ENCODE measurements at places on chromosomes 13 and 19.
A peak's percentile ranks its signal among the peaks of the same experiment; 100 is the strongest.

DNA sequence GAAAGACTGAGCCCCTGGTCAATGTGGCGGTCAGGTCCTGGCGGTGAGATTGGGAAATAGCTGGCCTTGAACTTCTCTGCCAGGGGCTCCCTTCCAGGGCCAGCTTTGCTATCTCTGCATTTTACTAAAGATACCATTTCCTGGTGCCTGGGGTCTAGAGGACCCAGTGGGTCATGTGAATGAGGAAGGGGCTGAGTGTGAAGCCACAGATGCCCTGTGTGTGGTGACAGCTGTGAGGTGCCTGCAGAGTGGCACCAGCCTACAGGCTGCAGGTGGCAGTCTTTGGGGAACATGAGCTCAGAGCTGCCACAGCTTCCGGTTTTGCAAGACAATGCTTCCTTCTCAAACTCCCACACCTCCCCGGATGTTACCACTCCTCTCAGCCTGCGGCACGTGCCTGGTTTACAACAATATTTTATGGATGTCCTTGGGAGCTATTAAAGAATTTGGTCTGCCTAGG, 5.2 kb upstream of the MLNR start:
- DNase-seq: no peak

GRCh38 chr13:71643448-71643860, 223.6 kb downstream of the DACH1 start:
- DNase-seq: no peak

DNA sequence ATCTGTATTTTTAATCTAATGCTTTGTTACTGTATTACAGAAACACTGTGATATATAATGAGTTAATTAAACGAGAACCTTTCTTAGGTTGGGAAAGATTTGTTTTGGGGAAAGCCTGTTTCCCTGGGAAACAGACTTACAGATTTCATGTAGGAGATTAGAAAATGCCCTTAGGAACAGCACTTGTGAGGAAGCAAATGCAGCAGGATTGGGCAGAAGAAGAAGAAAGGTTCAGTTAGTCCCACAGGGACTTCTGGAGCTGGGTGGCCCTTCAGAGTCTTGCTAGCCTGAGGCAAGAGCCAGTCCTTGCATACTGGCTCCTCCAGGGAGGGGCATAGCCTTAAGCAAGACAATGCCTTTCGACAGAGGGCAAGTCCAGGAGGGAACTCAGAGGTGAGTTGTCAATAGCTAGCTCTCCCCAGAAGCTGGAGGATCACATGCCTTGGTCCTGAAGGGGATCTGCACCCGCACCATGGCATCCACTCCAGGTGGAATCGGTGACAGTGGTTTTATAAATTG, 36.8 kb downstream of the N4BP2L1 start:
- no peak for DNase-seq

GRCh38 chr13:75986818-75987217, 350.7 kb downstream of the LMO7 start:
- DNase-seq: no peak

DNA sequence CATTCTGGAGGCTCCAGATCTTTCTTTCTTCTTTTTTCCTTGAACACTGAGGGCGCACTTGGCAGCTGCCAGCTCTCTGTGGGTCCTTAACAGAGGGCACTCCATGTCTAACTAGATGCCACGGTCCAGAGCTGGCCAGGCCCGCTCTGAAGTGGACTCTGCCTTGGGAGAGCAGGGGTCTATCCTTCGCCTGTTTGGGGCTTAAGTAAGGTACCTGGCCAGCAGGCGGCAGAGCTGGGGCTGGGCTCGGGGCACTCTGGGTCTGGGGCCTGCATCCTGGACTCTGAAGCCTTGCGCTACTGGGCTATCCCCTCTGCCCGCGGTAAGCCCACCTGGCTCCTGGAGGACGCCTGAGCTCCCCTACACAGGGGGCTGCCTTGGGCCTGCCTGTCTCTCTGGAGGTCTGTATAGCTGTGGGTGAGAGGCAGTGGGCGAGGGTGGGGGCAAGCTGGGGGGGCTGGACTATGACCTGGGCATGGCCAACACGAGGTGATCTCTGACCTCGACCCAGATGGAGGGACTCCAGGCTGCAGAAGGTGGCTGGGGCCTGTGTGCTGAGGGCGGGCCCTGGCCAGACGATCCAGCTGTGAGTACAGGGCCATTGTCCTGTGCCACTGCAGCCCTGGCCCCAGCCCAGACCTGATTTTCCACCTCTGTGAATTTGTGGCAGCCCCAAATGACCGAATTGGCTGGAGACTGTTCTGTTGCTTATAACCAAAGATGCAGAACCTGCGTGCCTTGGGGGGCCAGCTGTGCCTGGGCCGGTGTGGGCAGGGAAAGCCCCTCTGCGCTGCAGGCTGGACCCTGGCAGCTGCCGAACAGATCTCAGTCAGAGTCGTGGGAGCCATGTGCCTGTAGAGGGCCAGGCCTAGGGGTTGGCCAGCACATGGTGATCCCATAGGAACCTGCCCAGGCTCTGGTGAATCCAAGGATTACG, 26.5 kb downstream of the CEBPG start:
- no peak for DNase-seq

GRCh38 chr13:73334445-73334844, 275.6 kb downstream of the KLF5 start:
- no peak for DNase-seq

DNA sequence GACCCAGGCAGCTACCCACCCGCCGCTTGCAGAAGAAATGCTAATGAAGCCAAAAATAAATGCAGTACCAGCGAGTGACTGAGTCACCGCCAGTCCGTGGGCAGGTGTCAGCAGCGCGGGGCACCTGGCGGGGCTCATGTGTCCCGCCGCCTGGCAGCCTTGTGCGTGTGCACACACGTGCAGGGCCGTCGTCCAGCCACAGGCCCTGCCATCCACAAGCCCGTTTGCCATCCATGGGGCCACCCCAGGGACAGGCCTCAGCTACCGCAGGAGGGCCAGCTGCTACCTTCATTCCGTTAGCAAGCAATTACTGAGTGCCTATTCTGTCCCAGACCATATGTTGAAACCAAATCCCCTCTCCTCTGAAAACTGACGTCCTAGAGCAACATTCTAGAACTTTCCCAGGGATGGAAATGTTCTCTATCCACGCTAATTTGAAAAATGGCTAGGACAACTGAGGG, 20.5 kb downstream of the NCAN start:
- DNase-seq: no peak

- peak; percentile 75 for DNase-seq
These were observed 15.9 kb downstream of the TICAM1 start for GRCh38 chr19:4815426-4816201.

DNA sequence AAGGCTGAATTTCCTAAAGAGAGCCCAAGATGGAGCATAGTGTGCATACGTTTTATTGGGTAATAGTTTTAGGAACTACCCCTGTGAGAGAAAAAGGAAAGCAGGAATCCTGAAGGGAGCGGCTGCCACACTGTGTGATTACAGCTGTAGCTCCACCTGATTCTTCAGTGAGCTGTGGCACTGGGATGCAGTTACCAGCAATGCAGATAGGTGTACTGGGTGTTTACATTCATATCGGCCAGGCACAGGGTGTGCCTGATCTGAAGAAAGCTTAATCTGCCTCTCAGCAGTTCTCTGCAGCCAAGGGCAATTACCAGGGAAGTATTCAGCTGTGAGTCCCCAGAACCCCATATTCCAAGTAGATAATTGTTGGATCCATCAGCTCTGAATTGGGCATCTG, 1541.8 kb downstream of the EFNB2 start:
- no peak for DNase-seq

GRCh38 chr19:43504426-43505185, at the start of gene PHLDB3:
TSS of gene PHLDB3 (minus strand) at chr19:43504746. CDS start at chr19:43504118, 628 bp downstream.
- DNase-seq: no peak

GRCh38 chr13:51844862-51845573, at the start of gene TMEM272:
TSS of gene TMEM272 (minus strand) at chr13:51845177. CDS start at chr13:51838530, 6,647 bp downstream.
- DNase-seq: peak; percentile 48

DNA sequence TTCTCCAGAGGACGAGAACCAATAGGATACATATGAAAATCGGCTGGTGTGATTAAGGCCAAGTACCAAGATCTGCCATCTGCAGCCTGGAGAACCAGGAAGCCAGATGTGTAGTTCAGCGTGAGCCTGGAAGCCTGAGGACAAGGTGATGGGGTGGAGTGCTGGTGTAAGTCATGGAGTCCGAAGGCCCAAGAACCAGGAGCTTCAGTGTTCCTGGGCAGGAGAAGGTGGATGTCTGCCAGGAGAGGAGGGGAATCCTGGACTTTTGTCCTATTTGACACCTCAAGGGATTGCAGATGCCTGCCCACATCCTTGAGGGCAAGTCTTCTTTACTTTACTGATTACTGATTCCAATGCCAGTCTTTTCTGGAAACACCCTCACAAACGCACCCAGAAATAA, 71.5 kb downstream of the SPATA13 start:
- no peak for DNase-seq

DNA sequence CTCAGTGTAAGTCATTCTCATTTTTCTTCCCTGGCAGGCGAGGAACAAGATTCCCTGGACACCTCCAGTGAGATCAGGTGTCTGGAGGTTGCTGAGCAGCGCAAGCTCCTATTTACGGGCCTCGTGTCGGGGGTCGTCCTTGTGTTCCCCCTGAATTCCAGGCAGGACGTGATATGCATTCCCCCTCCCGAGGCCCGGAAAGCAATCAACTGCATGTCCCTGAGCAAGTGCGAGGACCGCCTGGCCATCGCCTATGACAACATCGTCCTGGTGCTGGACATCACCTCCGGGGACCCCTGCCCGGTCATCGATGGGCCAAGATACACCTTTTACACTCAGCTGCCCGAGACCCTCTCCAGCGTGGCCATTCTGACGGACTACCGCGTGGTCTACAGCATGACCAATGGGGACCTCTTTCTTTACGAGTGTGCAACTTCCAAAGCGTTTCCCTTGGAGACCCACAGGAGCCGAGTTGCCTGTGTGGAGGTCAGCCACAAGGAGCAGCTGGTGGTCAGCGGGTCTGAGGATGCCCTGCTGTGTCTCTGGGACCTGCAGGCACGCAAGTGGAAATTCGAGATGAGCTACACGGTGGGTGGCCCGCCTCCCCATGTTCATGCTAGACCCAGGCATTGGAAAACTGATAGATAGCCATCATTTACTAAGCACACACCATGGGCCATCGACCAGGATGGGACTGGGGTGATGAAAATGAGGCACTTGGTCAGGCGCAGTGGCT, 21.5 kb upstream of the SIN3B start:
- DNase-seq: no peak

- no peak for DNase-seq
These were observed 3.3 kb downstream of the ZBTB45 start for GRCh38 chr19:58516246-58516836.

- DNase-seq: no peak
These were observed 2.6 kb downstream of the TNFRSF19 start for GRCh38 chr13:23572836-23573235.

DNA sequence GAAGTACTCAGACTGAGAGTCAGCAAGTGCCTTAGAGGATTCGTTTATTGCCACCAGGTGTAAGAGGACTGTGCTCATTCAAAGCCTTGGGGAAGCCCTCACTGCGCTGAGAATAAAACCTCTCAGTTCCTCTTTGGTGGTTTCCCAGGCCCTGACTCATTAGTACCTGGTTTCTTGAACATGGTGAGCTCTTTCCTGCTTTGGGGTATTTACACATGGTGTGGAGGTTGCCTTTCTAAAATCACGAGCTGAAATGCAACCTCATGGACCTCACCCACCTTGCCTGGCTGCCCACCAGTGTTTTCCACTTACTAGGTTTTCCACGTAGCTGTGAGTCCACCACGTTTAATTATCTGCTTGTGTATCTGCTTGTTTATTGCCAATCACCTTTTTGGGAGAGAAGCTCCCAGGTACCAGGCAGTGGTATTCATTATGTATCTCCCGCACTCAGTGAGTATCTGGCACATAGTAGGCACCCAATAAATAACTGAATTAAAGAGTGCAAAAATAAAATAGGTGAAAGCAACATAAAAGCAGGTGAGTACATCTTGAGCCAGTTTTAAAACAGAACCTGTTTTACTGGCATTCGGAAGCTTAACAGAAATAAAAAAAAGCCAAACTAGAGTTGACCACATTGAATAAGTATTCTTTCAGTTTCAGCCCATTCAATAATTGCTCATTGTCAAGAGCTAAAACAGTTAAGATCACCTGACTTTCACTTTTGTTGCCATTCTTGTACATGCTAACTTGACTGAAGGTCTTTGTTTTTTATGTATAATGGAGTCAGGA, 533.0 kb downstream of the MYO16 start:
- peak; percentile 7 for DNase-seq

DNA sequence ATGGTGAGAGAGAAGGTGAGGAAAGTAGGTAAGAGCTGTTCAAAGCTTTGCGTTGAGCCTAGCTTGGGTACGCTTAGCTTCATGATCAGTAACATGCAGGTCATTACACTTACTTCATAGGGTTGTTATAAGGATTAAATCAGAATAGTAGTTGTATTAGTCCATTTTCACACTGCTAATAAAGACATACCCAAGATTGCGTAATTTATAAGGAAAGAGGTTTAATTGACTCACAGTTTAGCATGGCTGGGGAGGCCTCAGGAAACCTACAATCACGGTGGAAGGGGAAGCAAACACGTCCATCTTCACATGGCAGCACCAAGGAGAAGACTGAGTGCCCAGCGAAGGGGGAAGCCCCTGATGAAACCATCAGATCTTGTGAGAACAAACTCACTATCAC, 21.9 kb downstream of the GPALPP1 start:
- DNase-seq: no peak

- no peak for DNase-seq
These were observed 26.3 kb downstream of the CNFN start for GRCh38 chr19:42363614-42364346.
